ENCODE measurements at places on chromosomes 2 and 18.

DNA sequence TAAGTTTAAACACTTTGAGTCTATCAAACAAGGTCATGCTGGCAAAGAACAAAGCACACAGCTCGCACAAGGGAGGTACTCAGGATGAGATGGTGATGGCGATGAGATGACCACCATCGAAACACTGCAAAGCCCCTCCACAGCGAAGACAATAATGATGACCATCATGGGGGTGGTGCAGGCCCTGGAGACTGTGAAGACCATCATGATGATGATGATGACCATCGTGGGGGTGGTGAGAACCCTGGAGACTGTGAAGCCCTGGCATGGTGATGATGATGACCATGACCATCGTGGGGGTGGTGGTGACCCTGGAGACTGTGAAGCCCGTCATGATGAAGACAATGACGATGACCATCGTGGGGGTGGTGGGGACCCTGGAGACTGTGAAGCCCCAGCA is 81.6 kb upstream of the SALL3 start:
- no peak overlapping the region for H3K27ac ChIP-seq
- no peak for DNase-seq
- no peak overlapping the region for H3K4me3 ChIP-seq
- H3K36me3 ChIP-seq: no peaks in the 10 kb centered on the region

GRCh38 chr2:214311031-214311533 is 99.8 kb upstream of the VWC2L start:
- no peaks in the 10 kb centered on the region for H3K27me3 ChIP-seq
- DNase-seq: no peak
- H3K27ac ChIP-seq: no peak overlapping the region
- H3K4me3 ChIP-seq: no peak overlapping the region

DNA sequence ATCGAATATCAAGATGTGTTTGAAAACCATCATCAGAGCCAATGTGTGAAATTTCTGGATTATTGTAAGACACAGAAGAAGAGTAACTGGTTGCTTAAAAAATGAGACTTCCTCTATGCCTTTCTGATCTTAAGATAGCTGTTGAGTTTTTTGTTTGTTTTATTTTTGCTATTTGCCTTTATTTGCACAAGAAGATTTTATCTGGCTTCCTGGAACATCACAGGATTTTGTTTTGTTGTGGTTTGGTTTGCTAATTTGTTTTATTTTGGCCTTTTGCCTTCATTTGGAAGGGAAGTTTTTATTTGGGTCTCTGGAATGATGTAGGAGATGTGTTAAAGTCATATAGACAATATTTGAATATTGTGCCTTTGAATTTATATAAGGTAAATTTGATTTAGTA is 3.9 kb upstream of the CYTIP start:
- no peak for DNase-seq
- H3K27ac ChIP-seq: no peak overlapping the region
- H3K27me3 ChIP-seq: no peaks in the 10 kb centered on the region
- H3K4me3 ChIP-seq: no peak overlapping the region
- no peaks in the 10 kb centered on the region for H3K36me3 ChIP-seq

DNA sequence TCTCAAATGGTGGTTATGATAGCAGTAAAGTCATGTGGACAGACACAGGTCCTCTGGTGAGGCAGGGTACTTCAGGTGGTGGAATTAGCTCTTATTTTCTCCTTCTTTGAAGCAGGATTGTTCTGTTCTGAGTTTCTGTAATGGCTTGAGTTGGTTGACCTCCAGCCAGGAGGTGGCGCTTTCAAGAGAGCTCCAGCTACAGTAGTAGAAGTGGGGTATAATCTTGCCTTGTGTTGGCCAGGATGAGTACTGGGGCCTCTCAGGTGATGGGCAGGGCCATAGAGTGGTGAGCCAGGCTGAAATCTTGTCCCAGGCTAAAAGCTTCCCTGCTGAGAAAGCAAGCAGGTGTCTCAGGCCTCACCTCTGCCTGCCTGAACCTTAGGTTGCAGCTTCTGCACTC is 52.5 kb upstream of the CSRNP3 start:
- no peaks in the 10 kb centered on the region for H3K27me3 ChIP-seq
- DNase-seq: no peak
- H3K4me1 ChIP-seq: no peaks in the 10 kb centered on the region
- H3K36me3 ChIP-seq: peaks cover 29% of the 10 kb centered on the region

- H3K4me3 ChIP-seq: no peak overlapping the region
- no peak overlapping the region for H3K27ac ChIP-seq
- H3K4me1 ChIP-seq: peaks cover 66% of the 10 kb centered on the region
- no peaks in the 10 kb centered on the region for H3K36me3 ChIP-seq
Observed at GRCh38 chr2:23599667-23600066, 214.7 kb downstream of the KLHL29 start.

- peak; percentile 79 for DNase-seq
- H3K27me3 ChIP-seq: peaks cover 66% of the 10 kb centered on the region
- H3K27ac ChIP-seq: no peak within 1 kb of the TSS
- peaks cover 17% of the 10 kb centered on the region for H3K36me3 ChIP-seq
- H3K4me3 ChIP-seq: peak within 1 kb of the TSS; percentile 78
Observed at GRCh38 chr2:68643011-68643873, at the start of gene PROKR1. TSS of gene PROKR1 (plus strand) at chr2:68643579. CDS start at chr2:68645822, 2,243 bp downstream.

- DNase-seq: no peak
- H3K27me3 ChIP-seq: no peaks in the 10 kb centered on the region
- H3K4me1 ChIP-seq: peaks cover 45% of the 10 kb centered on the region
- no peak overlapping the region for H3K4me3 ChIP-seq
- H3K27ac ChIP-seq: no peak overlapping the region
- H3K36me3 ChIP-seq: peaks cover 57% of the 10 kb centered on the region
Observed at GRCh38 chr2:238063414-238064189, 2.8 kb downstream of the SCLY start.

DNA sequence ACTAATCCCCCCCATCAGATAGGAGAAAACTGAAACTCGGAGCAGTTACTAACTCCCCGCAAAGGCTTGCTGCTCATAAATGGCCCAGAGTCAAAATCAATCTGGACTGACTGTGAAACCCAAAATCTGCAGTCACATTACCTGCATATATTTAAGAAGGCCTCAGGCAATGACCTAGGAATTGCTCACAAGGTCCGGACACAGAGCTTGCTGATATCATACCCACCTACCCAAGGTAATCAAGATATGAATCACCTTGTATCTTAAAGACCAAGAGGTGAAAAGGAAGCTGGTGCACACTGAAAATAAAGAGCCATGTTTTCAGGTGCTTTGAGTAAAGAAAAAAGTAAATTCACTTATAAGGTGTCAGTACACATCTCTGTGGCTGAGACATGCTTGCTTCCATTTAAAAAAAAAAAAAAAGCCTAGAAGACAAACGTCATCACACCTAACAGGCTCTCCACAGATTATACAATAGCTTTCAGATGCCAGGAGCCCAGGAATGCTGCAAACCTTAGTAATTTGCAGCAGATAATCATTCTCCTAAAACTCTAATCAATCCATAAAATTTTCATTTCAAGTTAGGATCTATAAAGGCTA is 195.4 kb downstream of the ZEB2 start:
- no peak for DNase-seq
- H3K4me3 ChIP-seq: no peak overlapping the region
- H3K36me3 ChIP-seq: peaks cover 28% of the 10 kb centered on the region

DNA sequence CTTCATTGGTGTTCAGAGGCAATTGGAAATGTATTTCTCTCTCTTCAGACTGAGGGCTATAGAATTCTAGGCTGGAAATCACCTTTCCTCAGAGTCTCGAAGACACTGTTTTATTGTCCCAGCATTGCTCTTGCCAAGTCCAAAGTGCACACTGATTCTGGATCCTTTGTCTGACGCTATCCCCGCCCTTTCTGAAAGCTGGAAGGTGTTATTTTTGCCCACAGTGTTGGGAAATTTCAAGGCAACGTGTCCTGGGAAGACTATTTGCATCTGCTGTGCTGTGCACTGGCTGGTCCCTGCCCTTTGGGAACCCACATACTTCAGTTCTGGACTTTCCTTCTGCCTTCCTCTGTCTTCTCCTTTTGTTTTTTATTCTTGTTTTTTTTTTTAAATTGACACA is 190.8 kb downstream of the SH3BP4 start:
- no peak for DNase-seq
- H3K27me3 ChIP-seq: peaks cover 17% of the 10 kb centered on the region
- no peak overlapping the region for H3K4me3 ChIP-seq
- no peak overlapping the region for H3K27ac ChIP-seq
- no peaks in the 10 kb centered on the region for H3K4me1 ChIP-seq
- H3K36me3 ChIP-seq: no peaks in the 10 kb centered on the region

DNA sequence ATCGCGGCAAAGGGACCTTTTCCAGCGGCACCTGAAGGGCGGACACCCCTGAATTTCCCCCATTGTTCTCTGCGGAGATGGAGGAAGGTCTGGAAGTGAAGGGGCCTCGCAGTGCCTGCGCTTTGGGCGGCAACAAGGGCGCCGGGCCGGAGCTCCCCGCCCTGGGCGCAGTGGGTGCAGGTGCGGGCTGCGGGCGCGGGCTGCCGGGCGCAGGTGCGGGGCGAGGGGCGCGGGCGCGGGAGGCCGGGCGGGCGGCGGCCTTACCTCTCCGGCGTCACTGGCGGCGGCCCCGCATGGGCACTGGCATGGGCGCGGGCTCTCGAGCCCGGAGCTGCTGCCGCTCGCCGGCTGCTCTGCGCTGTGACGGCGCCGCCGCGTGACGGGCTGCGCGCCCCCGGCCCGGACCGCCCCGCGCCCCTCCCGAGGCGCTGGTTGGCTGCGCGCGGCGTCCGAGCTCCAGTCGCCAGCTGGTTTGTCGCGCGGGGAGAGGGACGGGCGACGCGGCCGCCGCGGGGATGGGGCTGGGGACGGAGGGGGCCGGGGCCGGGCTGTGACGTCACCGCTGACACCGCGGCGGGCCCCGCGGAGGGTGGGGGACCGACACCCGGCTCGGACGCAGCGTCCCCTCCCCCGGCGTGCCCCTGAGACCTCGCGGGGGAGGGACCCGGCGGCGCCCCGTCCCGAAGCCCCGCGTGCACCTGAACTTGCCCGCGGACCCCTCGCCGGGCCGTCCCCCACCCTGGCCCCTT is at the start of gene KIF1A:
KIF1A (minus strand) TSS at position 362 of the 749 bp plus-strand sequence. CDS start 22,467 bp downstream, outside the sequence.
- peak; percentile 76 for DNase-seq
- H3K4me1 ChIP-seq: peaks cover 5% of the 10 kb centered on the region
- H3K4me3 ChIP-seq: peak within 1 kb of the TSS; percentile 72
- H3K27me3 ChIP-seq: peaks cover 76% of the 10 kb centered on the region
- H3K36me3 ChIP-seq: no peaks in the 10 kb centered on the region

DNA sequence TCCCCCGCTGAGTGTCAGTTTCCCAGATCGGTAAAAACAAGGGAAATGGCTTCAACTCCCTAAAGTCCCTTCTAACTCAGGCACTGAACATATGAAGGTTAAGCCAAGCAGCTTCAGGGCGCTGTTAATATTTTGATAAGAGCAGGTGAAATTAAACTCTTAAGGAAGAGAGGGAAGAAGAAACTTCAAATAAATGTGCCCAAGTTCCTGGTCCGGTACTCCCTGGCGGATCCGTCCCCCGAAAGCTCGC is 564 bp downstream of the TRABD2A start:
- DNase-seq: no peak
- peaks cover 26% of the 10 kb centered on the region for H3K4me1 ChIP-seq
- no peaks in the 10 kb centered on the region for H3K36me3 ChIP-seq
- H3K4me3 ChIP-seq: peak overlapping the region; percentile 86

- no peaks in the 10 kb centered on the region for H3K36me3 ChIP-seq
- no peak overlapping the region for H3K27ac ChIP-seq
- H3K27me3 ChIP-seq: no peaks in the 10 kb centered on the region
- DNase-seq: no peak
- H3K4me1 ChIP-seq: peaks cover 11% of the 10 kb centered on the region
Observed at GRCh38 chr2:158239271-158239670, 137.6 kb downstream of the UPP2 start.

- no peak for DNase-seq
- no peaks in the 10 kb centered on the region for H3K27me3 ChIP-seq
- H3K4me3 ChIP-seq: no peak overlapping the region
- H3K36me3 ChIP-seq: peaks cover 35% of the 10 kb centered on the region
Observed at GRCh38 chr18:41587976-41588375, 367.1 kb upstream of the PIK3C3 start.

GRCh38 chr2:79830501-79830900 is 317.6 kb downstream of the CTNNA2 start:
- H3K4me3 ChIP-seq: no peak overlapping the region
- no peaks in the 10 kb centered on the region for H3K36me3 ChIP-seq
- DNase-seq: peak; percentile 7
- H3K27me3 ChIP-seq: no peaks in the 10 kb centered on the region
- H3K4me1 ChIP-seq: peaks cover 37% of the 10 kb centered on the region
- H3K27ac ChIP-seq: no peak overlapping the region

GRCh38 chr2:75088791-75089190 is 110.5 kb downstream of the TACR1 start:
- H3K36me3 ChIP-seq: no peaks in the 10 kb centered on the region
- no peak for DNase-seq
- H3K4me3 ChIP-seq: no peak overlapping the region
- H3K27ac ChIP-seq: no peak overlapping the region
- no peaks in the 10 kb centered on the region for H3K4me1 ChIP-seq

- H3K4me3 ChIP-seq: no peak overlapping the region
- H3K27me3 ChIP-seq: peaks cover 9% of the 10 kb centered on the region
- peaks cover 9% of the 10 kb centered on the region for H3K4me1 ChIP-seq
Observed at GRCh38 chr2:235135990-235136561, 184.3 kb downstream of the SH3BP4 start.

DNA sequence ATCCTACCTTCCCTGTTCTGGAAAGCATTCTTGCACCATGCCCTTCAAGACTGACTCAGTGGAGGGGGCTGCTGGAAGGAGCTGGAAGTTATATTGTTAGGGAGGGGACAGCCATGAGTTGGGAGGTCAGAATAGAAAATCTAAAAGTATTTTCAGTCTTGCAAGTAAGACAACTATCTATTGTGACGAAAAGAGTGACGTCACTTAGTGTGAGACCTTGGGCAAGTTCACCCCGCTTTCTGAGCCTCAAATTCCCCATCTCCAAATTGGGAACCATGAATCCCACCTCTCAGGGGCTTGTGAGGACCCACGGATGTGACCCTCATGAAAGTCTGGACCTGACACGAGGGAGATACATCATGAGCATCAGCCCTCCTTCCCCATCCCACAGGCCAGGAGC is 46.5 kb downstream of the FOSL2 start:
- peak overlapping the region; percentile 22 for H3K27ac ChIP-seq
- peaks cover 37% of the 10 kb centered on the region for H3K4me1 ChIP-seq
- DNase-seq: no peak
- H3K36me3 ChIP-seq: no peaks in the 10 kb centered on the region
- no peak overlapping the region for H3K4me3 ChIP-seq

GRCh38 chr2:139457873-139458272 is 677.7 kb upstream of the NXPH2 start:
- no peak for DNase-seq
- no peaks in the 10 kb centered on the region for H3K27me3 ChIP-seq
- H3K4me3 ChIP-seq: no peak overlapping the region
- H3K36me3 ChIP-seq: no peaks in the 10 kb centered on the region
- H3K4me1 ChIP-seq: peaks cover 3% of the 10 kb centered on the region

- H3K4me3 ChIP-seq: no peak overlapping the region
- no peak overlapping the region for H3K27ac ChIP-seq
- no peak for DNase-seq
- H3K36me3 ChIP-seq: peaks cover 13% of the 10 kb centered on the region
Observed at GRCh38 chr2:148994341-148994740, 44.2 kb upstream of the LYPD6B start.

GRCh38 chr2:1607236-1607920 is 136.9 kb downstream of the PXDN start:
- no peak for DNase-seq
- H3K4me1 ChIP-seq: peaks cover under 1% of the 10 kb centered on the region
- no peak overlapping the region for H3K27ac ChIP-seq
- H3K4me3 ChIP-seq: no peak overlapping the region
- H3K27me3 ChIP-seq: peaks cover 4% of the 10 kb centered on the region
- H3K36me3 ChIP-seq: no peaks in the 10 kb centered on the region
